ENCODE measurements at places on chromosomes 16 and 17. TPM values are rescaled to one million over a fixed set of nuclear protein-coding genes. Genes with fewer than 3 reads are reported as not detected.

Gene CCT6B
- 12.0 TPM for total RNA-seq

Gene CA7
- total RNA-seq = not detected

Gene CES5A
- total RNA-seq = not detected

Gene KRT28
- total RNA-seq = not detected

Gene COX10
- total RNA-seq = 6.4 TPM

Gene NEUROD2
- not detected for total RNA-seq

Gene CLEC19A
- not detected for total RNA-seq

Gene ACSM2A
- not detected for total RNA-seq

Gene C17orf50
- total RNA-seq = not detected

Gene SPNS3
- total RNA-seq = not detected

Gene NLRC5
- total RNA-seq = 13.0 TPM

Gene KCNJ18
- not detected for total RNA-seq
